GM12878 (cell line): ENCODE measurements at places on chromosomes 6 and 20. TPM values are rescaled to one million over a fixed set of nuclear protein-coding genes. Genes with fewer than 3 reads are reported as not detected.

DNA sequence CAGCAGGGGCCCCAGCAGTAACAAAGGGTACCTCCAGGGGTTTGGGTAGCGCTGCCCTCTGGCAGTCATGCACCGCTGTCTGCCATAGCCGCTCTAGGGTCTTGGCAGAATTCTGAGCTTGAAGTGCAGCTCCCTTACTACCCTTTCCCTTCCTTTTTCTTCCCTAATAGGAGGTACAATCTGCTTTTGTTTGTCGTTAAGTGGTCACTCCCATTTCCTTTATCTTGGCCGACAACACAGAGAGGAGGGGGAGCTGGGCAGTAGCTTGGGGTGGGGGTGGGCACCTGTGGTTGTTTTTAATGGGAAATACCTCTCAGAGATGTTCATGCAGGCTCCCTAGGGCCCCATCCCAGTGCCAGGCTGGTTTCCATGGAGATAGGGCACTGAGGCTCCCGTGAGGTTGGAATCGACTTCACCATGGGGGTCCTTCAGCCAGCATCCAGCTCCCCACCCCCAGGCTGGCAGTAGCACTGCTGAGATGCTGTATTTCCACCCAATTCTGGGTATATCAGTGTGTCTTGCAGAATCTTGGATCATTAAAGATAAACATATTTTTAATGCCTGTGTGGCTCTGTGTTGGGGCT, 18.6 kb downstream of the CCDC167 start:
- DNase-seq, result no peak
- no peaks in the 10 kb centered on the region for H3K27me3 ChIP-seq
- H3K27ac ChIP-seq, result no peak overlapping the region
- H3K4me1 ChIP-seq, result no peaks in the 10 kb centered on the region; the same call in 1 of the 2 replicates

Gene IPCEF1
- 4.9 and 6.8 TPM in 2 replicates for total RNA-seq

Gene VGLL2
- total RNA-seq, result not detected in 2 replicates

DNA sequence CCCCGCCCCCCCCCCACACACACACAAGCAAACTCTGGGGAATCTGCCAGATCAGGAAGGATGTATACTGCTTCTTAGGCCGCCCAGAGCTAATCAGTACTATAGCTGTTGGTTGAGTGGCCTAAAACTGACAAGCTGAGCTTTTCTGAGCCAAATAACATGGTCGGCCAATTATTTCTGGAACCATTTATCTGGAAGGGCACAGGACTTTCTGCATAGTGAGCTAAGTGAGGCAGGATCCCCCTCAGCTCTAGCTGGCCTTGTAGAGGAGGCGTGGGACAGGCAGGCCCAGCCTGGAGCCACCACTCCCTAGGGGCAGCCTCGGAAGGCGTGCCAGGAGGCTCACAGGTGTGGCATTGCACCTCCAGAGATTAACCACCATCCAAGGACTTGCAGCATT, 200.1 kb downstream of the TMEM242 start:
- H3K4me1 ChIP-seq, result no peaks in the 10 kb centered on the region
- no peak for DNase-seq
- no peaks in the 10 kb centered on the region for H3K27me3 ChIP-seq
- no peak overlapping the region for H3K4me3 ChIP-seq
- H3K27ac ChIP-seq, result no peak overlapping the region
- peaks cover 22% of the 10 kb centered on the region; the same call in 1 of the 2 replicates for H3K36me3 ChIP-seq
